ENCODE measurements at places on chromosomes 12 and 14.

DNA sequence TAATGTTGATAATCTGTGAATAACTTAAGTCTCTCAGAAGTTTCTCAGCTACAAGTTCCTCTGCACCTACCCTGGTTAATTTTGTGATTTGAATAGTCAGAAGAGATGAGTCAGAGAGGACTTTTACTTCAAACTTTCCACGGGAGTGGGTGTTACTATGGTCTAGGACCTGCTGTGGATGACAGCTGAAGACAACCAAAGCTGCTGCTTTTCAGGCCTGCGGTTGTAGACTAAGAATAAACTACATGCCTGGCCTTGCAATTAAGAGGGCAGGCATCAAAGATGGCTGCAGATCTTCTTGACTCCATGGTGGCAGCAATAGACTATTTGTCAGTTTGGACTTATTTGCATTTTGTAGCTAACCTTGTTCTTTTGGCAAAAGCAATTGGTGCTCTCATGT, 227.1 kb upstream of the KRR1 start:
- DNase-seq: no peak

DNA sequence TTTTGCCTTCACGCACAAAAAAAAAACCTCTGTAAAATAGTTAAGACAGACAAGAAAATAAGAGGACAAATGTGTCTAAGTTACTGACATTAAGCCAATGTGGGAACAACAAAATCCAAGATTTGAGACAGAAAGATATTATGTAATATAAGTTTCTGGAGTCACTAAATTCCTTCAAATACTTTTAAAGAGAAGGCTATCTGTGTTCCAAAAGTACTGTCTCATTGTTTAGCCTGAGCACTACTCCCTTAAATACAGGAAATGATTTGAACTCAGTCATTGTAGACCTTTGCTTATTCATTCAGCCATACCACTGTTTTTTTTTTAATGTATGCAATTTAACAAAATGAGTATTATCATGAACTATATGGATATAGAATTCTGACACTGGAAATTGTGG, 82.7 kb upstream of the KITLG start:
- no peak for DNase-seq

- no peak for DNase-seq
These were observed 101.4 kb downstream of the TTC7B start for GRCh38 chr14:90714811-90715210.

GRCh38 chr12:2068653-2069052, 15.9 kb downstream of the CACNA1C start:
- DNase-seq: no peak

- DNase-seq: no peak
These were observed 12.2 kb downstream of the POLR3B start for GRCh38 chr12:106369624-106370346.

DNA sequence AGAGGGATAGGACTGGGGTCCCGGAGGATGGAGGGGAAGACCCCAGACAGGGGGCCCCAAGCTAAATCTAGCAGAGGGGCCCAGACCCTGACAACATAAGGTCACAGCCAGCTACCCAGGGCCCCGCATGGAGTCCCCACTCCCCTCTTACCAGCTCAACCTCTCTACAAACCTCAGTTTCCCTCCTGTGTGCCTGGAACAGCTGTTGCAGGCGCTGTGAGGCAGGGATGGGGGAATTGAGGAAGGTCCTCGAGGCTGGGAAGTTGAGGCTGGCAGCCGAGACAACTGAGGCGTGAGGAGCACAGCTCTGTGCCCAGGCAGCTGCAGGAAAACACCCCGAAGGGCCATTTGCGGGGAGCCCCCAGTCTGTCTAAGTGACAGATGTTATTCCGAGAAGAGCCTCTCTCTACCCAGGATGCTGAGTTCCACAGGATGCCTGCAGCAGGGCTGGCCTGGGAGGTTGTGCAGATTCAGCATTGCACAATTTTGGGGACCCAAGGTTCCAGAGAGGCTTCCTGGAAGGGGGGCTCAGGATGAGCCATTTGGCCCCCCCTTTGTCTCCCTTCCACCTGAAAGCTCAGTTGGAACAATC, 42.7 kb upstream of the NCOR2 start:
- no peak for DNase-seq

- no peak for DNase-seq
These were observed 392.9 kb upstream of the FOXG1 start for GRCh38 chr14:28373721-28374120.

DNA sequence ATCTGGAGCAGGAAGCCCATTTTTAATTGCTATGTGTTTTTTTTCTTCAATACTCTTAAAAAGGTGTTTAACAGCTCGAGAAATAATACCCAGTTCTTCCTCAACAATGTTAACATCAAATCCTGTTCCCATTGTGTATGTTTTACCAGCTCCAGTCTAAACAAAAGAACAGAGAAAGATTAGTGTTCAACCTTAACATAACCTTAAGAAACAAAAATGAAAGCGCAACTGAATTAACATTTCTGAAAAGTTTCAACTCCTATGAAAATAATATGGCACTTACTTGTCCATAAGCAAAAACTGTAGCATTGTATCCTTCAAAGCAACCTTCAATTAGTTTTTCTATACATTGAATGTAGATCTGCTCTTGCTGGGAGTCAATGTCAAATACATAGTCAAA, 73.2 kb downstream of the KIF21A start:
- DNase-seq: no peak

DNA sequence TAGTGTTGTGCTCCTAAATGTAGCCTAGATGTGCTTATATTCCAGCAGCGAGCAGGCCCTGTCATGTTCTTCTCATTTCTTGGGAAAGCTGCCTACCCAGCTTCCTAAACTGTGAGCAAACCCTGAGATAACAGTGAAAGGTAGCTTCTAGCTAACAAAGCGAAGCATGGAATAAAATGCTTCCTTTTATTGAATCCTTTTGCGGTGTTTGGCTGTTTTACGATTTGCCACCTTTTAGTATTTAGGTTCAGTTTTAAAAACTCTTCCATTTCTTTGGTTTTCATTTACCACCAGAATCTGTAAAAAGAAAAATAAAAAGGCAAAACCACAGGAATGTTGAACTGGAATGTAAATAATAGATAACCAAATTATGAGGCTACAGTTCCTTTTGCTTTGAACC, 5.0 kb upstream of the PKP2 start:
- DNase-seq: no peak

- no peak for DNase-seq
These were observed 87.1 kb downstream of the FBXL14 start for GRCh38 chr12:1507308-1507707.

DNA sequence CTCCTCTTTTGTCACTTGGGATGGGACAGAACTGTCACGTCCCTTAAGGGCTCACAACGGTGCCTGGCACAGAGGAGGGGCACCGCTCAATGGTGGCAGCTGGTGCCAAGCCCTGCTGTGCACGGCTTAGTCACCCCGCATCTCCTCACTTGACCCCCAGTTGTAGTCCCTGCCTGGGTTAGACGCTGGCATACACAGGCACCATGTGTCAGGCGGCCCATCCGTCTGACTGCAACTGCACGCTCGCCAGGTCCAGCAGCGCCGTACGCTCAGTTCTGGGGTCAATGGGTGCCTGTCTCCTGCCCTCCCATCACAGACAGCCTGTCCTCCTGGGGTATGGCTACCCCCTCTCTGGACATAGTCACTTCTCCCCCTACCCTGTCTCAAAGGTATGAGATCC, 1.6 kb upstream of the PACS2 start:
- DNase-seq: peak; percentile 46

GRCh38 chr12:12717586-12718380, 615 bp downstream of the CDKN1B start:
- peak; percentile 54 for DNase-seq

DNA sequence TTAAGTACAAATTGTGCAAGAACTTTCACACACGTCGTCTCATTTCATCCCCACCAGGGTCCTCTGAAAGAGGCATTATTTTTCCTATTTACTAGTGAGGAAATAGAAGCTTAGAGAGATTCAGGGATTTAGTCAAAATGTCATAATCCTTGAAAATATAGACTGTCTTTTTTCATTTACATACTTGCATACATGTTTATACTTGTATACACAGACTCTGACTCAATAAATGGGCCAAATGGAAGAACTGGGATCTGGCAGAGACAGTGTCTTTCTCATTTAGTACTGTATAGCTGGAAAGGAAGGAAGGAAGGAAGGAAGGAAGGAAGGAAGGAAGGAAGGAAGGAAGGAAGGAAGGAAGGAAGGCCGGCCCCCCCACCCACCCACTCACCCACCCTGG, 357.7 kb upstream of the SOX5 start:
- no peak for DNase-seq

DNA sequence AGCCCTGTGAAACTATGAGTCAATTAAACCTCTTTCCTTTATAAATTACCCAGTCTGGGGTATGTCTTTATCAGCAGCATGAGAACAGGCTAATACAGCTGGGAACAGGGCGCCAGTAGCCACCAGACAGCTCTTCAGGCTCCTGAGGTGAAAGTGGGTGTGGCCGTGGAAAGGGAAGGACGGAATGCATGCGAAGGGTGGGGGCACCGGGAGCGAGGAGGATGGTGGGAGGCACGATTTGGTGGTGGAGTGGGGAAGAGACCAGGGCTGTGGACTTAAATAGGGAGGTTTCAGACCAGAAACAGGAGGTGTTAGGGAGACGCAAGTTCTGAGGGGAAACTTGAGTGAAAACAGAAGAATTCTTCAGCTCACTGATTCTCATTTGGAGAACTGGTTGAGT, 44.1 kb upstream of the CHST11 start:
- DNase-seq: no peak

DNA sequence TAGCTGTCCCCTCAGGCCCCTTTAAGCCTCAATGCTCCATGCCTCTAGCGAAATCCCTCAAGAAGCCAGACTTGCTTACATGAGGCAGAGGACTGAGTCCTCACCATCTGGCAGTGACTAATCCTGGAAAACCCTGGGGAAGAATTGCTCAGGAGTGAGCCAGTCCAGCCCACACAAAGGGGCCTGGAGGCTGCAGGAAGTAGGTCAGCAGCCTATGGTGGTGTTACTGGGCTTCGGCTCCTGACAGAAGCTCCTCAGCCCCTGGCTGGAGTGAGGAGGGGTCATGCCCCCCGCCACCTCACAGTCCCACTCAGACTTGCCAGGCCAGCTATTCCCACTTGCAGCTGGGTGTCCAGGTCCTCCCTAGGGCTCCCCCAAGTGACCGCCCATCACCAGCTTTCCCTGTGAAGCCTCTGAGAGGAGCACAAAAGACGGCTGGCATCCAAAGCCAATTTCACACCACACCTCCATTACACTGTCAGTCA, 250.5 kb downstream of the DPF3 start:
- DNase-seq: peak; percentile 47

DNA sequence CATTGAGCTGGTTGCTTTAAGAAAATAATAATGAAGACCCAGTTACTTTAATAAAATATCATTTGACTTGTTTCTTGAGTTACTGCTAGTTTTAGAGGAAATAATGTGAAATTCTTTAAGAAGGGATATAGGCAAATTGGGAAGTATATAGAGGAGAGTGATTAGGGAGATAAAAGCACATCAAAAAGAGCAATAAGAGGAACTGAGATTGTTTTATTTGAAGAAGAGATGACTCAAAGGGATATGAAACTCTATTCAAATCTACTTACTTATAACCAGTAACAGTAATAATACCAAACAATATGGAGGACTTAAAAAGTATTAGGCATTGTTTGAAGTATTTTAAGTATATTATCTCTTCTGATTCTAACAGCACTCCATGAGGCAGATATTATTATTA, 37.1 kb downstream of the LRRK2 start:
- no peak for DNase-seq

DNA sequence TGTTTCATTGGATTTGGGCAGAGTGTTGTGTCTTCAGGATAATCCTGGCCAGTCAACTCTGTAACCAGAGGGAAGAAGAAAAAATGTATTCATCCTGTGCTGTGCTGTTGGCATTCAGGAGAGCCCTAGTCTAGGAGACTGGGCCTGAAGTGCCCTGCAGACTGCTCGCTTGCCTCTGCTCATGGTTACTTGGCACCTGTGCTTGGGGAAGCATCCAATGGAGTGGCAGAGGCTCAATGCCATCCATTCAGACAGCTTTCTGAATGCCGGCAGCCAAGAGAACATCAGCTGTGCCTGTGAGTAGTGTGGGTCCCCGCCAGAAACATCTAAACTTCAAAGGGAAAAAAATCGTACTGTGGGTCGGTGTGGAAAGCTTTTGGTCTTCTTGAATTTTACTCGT, 124.2 kb downstream of the SRGAP1 start:
- DNase-seq: peak; percentile 18

GRCh38 chr14:64764641-64765520, 60.7 kb downstream of the PLEKHG3 start:
- peak; percentile 73 for DNase-seq

GRCh38 chr12:106918746-106919145, 37.0 kb upstream of the TMEM263 start:
- no peak for DNase-seq

DNA sequence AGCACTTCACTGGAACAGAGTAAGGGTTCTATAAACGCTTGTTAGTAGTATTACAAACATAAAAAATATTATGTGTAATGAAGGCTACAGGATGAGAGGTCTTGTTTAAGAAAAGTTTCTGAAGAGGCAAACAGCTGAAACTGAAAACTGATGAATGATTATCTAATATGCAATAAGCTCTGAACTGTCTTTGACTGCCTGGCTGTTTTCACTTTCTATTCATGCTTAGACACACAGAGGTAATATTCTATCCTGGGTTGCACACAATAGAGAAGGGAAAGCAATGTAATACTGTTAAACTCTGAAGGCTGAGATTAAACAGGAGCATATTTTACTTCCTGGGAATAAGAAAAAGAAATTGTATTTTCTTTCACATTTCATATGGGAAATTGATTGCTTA, 251.3 kb downstream of the ALX1 start:
- no peak for DNase-seq

DNA sequence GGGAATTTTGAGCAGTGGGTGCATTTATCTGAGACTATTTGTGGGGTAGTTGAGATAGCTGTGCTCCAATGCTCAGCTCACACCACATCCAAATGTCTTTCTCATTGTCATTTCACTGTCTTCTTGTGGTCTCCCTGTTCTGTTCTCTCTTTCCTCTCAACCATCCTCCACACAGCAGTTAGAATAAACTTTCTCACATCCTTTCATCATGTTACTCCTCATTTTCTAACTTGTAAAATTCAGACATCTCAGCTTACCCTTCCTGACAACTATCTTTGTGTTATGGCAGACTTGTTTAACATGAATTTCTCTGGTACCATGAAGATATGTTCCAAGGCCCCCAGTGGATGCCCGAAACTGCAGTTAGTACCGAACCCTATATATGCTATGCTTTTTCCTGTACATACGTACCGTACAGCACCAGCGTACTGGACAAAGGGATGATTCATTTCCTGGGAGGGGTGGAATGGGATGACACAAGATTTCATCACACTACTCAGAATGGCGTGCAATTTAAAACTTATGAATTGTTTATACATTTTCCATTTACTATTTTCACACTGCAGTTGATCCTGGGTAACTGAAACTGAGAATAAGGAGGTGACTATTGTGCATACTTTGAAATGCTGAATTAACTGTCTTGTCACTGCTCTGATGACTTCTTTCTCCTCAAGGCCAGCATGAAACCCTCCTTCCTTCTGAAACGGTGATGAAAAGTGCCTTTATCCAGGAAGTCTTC, 177.1 kb upstream of the SLC38A2 start:
- no peak for DNase-seq

- DNase-seq: no peak
These were observed 62.8 kb downstream of the LIN52 start for GRCh38 chr14:74147571-74147970.

GRCh38 chr14:32762886-32763285, 175.8 kb upstream of the NPAS3 start:
- DNase-seq: no peak
